ENCODE measurements at places on chromosomes 6 and 20. TPM values are rescaled to one million over a fixed set of nuclear protein-coding genes. Genes with fewer than 3 reads are reported as not detected.

MYB gene
- total RNA-seq: under 0.01 TPM

DNA sequence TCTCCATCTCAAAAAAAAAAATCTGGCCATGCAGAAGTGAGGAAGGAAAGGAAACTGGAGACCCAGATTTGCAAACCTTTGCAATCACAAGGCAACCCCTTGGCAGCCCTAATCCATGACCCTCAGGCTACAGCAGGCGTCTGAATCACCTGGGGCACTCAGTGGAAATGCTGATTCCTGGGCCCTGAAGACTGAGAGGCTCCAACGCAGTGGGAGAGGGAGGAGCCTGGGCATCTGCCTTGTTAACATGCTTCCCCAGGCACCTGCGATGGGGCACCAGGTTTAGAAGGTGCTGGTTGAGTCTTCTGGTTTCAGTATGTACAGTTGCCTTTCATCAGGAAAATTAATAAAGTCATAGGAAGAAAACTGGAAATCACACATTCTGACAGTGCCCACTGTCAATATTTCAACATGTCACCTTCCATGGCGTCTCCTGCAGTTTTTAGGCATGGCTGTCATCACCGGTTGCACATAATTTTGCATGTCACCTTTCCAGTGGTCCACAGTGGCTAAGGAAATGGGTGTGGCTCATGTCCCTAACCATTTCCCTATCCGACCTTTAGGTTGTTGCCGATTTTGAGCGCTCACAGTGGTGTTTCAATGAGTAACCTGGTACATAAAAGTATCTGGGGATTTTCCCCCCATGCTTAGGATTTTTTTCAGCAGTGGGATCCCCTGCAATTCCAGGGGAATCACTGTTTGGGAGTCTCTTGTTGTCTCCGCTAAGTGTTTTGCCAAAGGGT, 56.9 kb downstream of the PREX1 start:
- H3K36me3 ChIP-seq: no peaks in the 10 kb centered on the region
- no peak overlapping the region for H3K4me3 ChIP-seq
- H3K27ac ChIP-seq: no peak overlapping the region

GRCh38 chr6:151300267-151300991, 60.7 kb downstream of the AKAP12 start:
- no peak overlapping the region for H3K27ac ChIP-seq
- H3K4me3 ChIP-seq: no peak overlapping the region
- no peaks in the 10 kb centered on the region for H3K4me1 ChIP-seq
- H3K27me3 ChIP-seq: no peaks in the 10 kb centered on the region
- peak; percentile 58 for DNase-seq

SLC17A4 gene
- total RNA-seq: not detected

- no peaks in the 10 kb centered on the region for H3K27me3 ChIP-seq
- H3K36me3 ChIP-seq: no peaks in the 10 kb centered on the region
- no peaks in the 10 kb centered on the region for H3K4me1 ChIP-seq
- DNase-seq: no peak
Observed at GRCh38 chr6:96980142-96980541, 55.6 kb downstream of the KLHL32 start.

- peaks cover 2% of the 10 kb centered on the region for H3K27me3 ChIP-seq
- peak overlapping the region; percentile 45 for H3K4me3 ChIP-seq
- DNase-seq: no peak
- H3K27ac ChIP-seq: no peak overlapping the region
- H3K36me3 ChIP-seq: no peaks in the 10 kb centered on the region
- H3K4me1 ChIP-seq: no peaks in the 10 kb centered on the region
Observed at GRCh38 chr20:33871362-33871761, 60.2 kb downstream of the CHMP4B start.

MYLK2 gene
- not detected for total RNA-seq

GRCh38 chr6:128807577-128807976, 75.4 kb upstream of the LAMA2 start:
- no peaks in the 10 kb centered on the region for H3K27me3 ChIP-seq
- no peaks in the 10 kb centered on the region for H3K4me1 ChIP-seq
- H3K4me3 ChIP-seq: no peak overlapping the region
- no peaks in the 10 kb centered on the region for H3K36me3 ChIP-seq
- no peak overlapping the region for H3K27ac ChIP-seq

GRCh38 chr6:83696674-83697073, 12.2 kb downstream of the SNAP91 start:
- H3K27me3 ChIP-seq: no peaks in the 10 kb centered on the region
- no peaks in the 10 kb centered on the region for H3K36me3 ChIP-seq
- H3K27ac ChIP-seq: no peak overlapping the region

DNA sequence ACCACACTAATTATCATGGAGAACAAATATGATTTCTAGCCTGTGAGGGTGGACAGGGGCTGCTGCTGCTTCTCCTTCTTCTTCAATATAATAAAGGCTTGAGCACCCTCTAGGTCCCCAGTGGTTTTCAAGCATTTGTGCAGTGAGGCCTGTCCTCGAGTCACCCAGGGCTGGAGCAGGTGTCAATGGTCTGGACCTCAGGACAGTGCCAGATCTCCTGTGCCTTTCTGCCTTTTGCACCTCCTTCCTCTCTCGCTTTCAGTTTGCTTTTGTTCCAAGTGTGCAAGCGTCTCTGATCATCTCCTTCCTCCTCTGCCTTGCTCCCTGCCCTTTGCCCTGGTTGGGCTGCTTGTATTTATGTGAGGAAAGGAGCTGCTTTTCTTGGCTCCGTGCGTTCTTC, 152.2 kb upstream of the SYNDIG1 start:
- no peaks in the 10 kb centered on the region for H3K27me3 ChIP-seq
- H3K4me3 ChIP-seq: no peak overlapping the region
- H3K36me3 ChIP-seq: no peaks in the 10 kb centered on the region
- no peak overlapping the region for H3K27ac ChIP-seq
- DNase-seq: no peak
- H3K4me1 ChIP-seq: no peaks in the 10 kb centered on the region

DNA sequence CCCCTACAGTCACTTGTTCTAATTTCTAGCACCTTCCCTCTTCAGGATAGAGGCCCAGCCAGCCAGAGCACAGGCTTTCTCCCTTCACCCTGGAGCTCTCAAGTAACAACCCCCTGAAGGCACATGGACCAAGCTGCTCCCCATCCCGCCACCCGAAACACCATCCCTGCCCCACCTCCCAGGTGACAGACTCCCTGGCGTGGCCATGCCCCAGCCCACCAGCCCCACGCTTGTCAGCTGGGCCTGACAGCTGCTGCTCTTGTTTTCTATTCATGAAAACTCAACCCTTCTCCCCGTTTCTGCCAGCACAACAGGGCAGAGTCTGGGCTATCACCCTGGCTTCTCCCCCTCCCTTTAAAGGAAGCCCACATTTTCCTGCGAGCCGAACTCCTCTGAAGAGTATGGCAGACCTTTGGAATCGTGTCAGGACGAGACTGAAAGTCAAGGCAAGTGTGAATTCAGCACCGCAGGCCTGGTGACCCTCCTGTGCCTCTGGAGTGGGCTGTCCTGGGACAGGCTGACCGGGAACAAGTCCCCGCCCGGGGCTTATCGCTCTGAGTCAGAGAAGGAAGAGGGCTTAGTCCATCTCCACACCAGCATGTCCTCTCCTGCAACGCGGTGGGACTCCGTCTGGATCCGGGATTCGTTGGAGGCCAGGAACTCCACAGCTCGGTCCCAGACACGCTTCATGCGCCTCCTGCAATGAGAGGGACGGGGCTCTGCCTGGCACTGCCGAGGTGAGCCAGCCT, 16.7 kb downstream of the LEMD2 start:
- DNase-seq: no peak
- H3K27ac ChIP-seq: peak overlapping the region; percentile 82
- H3K27me3 ChIP-seq: no peaks in the 10 kb centered on the region

Measured in fibroblast of lung (primary cell).